GM12892 (cell line): ENCODE measurements at places on chromosomes 12 and 14.

DNA sequence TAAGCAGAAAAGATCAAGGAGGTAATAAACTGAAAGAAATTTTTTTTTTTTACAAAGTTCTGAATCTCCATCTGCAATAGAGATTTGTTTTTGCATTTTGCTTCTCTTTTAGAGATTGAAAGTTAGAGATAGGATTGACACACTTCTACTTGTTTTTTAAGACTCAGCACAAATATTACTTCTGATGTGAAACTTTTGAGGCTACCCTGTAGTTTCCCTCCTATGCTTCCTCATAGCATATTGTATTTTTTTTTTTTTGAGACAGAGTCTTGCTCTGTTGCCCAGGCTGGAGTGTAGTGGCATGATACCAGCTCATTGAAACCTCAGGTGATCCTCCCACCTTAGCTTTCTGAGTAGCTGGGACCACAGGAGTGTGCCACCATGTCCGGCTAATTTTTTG, 32.1 kb upstream of the SGPP1 start:
- DNase-seq = no peak

DNA sequence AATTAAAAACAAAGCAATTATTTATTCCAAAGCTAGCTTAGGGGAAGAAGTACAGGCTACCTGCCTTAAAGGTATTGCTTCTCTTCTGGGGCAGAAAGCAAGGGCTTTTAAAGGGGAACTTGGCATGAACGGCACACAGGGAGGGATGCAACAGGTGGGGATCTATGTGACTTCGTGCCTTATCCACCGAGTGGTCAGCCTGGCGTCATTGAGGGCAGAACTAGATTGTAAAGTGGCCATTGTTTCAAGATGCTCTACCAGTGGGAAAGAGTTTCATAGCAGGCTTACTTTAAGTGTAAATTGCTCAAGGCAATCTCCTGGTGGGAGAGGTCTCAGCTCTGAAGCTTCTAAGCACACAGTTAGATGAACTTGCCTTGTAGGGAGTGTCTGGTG, 360.4 kb downstream of the ATP23 start:
- no peak for DNase-seq

- DNase-seq = no peak
Observed at GRCh38 chr14:64463195-64463594, 2.1 kb upstream of the AKAP5 start.

DNA sequence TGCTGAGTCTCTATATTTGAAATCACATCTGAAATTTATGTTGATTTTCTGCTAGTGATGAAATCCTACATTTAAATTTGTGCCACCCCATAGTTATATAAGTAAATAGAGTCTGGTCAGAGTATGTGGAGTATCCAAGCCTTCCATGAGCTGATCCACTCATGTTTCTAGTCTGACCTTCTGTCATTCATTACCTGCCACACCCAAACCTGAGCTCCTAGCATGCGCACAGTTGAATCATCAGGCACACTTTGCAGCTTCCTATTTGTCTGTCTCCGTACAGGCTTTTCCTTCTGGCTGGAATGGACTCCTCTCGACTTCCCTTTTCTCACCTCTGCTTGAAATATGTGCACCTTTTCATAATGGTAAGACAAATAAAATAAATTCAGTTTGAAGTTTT, 45.3 kb upstream of the LRIG3 start:
- no peak for DNase-seq

- DNase-seq = no peak
Observed at GRCh38 chr12:53200458-53201176, 6.4 kb downstream of the ITGB7 start.

GRCh38 chr12:109873653-109874052, 6.7 kb downstream of the GLTP start:
- no peak for DNase-seq
